ENCODE measurements at places on chromosomes 7 and 10. TPM values are rescaled to one million over a fixed set of nuclear protein-coding genes. Genes with fewer than 3 reads are reported as not detected.

GRCh38 chr10:46079831-46080585 is 33.9 kb upstream of the MSMB start:
- DNase-seq = no peak

DNA sequence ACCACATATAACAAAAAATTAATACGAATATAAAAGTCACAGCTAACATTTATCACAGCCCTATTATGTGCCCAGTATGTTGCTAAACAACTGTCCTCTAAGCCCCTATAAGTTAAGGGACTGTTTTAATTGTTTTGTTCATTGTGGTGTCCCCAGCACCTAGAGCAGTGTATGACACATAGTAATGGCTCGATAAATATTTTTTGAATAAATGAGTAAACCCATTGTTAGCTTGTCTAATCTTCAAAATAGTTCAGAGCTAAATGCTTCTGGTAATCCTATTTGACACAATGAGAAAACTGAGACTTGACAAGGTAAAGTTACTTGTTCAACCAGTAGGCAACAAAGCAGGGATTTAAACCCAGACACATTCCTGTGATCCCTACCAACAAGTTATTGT is 78.4 kb upstream of the NEUROD6 start:
- DNase-seq = no peak

GRCh38 chr7:102434039-102434486 is 688 bp downstream of the ORAI2 start:
- peak; percentile 33 for DNase-seq

- no peak for DNase-seq
Measured at GRCh38 chr10:4061441-4061951, 276.5 kb upstream of the KLF6 start.

- no peak for DNase-seq
Measured at GRCh38 chr10:128803790-128804189, 663.3 kb upstream of the MGMT start.

DNA sequence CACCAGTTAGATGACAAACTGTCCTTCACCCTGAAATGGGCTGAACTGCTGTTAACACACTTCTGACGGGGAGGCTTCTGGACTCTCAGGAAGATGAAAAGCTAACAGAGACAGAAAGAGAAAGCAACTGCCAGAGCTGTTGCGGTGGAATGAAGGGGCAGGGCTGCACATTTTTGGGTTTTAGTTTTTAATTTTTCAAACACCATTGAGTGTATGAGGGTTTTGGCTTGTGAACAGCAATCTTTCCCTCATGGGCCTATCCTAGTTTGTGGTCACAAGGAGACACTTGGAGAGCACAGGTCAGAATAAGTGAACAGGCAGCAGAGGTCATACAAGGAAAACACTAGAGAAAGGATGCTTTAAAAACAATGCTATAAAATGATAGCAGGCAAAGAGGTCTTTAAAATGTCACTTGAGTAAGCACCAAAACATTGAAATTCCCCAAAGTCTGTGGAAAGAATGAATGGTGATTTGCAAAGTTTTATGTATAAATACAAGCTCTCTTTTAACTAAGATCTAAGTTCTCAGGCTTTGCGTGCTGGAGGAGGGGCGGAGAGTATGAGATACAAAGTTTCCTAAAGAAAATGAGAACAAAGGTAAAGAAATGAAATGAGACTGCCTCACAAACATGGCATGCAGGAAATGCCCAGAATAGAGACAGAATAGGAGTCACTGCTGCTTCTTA is 101.4 kb upstream of the GLI3 start:
- DNase-seq = peak; percentile 43

DNA sequence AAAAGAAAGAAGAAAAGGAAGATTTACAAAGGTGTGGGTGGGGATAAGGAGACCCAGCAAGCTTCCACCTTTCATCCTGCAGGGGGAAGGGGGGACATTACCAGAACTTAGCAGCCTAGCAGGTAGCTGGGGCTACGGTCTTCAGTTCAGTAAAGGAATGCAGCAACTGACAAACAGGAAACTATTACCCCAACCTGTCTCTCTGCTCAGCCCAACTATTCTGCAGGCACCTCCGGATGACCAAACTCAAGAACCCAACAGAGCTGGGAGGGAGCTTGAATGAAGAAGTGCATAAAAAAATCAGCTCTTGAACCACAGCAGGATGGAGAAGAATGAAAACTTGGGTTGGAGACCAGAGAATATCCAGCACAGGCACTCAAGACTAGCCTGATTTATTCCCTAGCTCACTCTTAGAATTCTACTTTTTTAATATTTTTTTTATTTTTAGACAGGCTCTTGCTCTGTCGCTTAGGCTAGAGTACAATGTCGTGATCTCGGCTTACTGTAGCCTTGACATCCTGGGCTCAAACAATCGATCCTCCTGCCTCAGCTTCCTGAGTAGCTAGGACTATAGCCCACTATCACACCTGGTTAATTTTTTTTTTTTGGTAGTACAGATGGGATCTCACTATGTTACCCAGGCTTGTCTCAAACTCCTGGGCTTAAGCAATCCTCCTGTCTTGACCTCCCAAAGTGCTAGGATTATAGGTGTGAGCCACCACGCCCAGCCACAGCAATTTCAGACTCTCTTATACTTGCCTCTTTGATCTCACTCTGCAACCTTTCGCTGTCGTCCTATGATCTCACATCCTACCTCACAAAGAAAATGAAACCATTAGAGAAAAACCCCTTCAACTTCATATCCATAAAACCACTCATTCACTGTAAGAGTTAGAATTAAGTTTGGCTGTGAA is 18.5 kb upstream of the C10orf67 start:
- no peak for DNase-seq

- no peak for DNase-seq
Measured at GRCh38 chr7:17069146-17069545, 187.4 kb upstream of the AGR3 start.

- peak; percentile 84 for DNase-seq
Measured at GRCh38 chr10:29857843-29858701, 201.3 kb downstream of the JCAD start.

DNA sequence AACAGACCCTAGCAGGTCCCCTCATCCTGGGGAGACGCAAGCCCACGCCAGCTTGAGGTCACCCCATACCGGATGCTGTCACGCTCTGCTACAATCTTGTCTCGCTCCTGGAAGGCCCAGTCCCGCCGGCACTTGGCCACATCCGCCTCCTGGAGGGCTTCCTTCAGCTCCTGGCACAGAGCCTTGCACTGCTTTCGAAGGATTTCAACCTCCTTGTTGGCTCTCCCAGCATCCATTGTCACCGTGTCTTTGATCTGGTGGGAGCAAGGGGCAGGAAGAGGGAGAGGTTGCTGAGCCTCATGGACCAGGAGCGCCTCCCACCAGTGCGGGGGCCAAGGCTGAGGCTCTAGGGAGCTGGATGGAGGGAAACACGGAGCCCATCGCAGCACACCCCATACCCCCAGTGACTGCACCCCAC is 90.9 kb downstream of the DLG5 start:
- DNase-seq = peak; percentile 48

DNA sequence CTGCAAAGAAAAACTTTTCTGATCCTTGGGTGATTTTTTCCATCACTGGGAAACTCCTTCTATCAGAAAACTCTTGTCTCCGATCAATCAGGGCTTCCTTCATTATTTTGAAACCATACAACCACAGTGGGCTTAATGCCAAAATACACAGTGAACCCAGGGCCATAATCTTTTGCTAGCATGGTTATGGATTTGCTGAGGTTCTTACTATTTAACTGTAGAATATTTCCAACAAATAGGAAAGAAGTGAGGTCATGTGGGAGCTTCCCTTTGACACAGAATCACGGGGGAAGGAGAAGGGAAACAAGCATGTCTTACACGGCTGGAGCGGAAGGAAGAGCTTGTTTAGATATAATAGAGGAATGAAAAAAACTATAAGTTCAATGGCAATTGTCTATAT is 1241.7 kb downstream of the REEP3 start:
- DNase-seq = no peak

- no peak for DNase-seq
Measured at GRCh38 chr10:43694526-43694925, 45.8 kb upstream of the ZNF32 start.

DNA sequence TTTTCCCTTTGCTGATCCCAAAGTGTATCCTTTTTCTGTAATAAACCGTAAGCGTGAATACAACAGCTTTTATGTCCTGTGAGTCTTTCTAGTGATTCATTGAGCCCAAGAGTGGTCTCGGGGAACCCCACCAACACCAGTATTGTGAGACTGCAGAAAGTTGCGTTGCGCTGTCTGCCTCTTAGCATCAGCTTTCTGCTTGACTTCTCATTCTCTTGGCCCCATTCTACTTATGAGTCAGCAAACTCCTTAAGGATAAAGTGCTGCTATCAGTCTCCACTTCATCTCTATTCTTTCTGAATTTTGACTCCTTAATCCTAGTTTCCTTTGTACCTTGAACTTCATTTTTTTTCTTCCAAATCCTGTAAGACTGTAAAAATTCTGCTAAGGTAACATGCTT is 184.3 kb upstream of the MBL2 start:
- no peak for DNase-seq

DNA sequence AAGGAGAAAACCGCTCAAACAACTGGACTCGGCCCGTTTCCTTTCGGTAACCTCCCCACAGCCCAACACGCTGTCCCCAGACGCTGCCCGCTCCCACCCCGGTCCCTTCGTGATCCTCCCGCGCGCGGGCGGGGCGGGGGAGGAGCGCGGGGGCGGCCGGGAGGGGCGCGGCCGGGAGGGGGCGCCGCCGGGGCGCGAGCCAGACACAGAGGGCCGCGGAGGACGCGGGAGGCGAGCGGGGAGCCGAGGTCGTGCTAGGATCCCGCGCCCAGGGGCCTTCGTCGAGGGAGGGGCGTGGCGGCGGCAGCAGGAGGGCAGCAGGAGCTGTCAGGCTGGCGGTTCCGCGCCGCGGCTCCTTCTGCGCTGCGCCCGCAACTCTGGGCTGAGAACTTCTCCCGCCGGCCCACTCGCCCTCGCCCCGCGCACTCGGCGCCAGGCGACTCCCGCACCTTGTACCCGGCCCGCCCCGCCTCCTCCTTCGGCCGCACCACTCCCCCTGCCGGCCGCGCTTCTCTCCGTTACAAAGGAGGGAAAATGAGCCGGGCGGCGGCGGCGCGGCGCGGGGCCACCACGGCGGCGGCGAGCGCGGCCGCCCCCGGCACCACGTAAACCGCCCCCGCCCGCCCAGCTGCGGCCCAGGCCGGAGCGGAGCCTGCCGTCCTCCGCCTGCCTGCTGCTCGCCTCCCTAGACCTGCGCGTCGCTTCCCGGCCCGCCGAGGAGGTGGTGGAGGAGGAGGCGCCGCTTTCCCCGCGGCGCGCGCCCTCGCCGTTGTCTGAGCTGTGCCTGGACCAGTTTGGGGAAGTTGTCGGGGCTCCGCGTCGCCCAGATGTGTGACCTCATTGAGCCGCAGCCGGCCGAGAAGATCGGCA is at the start of gene CDK14:
Gene CDK14 (plus strand): TSS at position 521 of the 870 bp plus-strand sequence. CDS start 307 bp downstream, at position 828.
- peak; percentile 89 for DNase-seq

GRCh38 chr7:121384265-121384664 is 11.8 kb downstream of the FAM3C start:
- no peak for DNase-seq

- DNase-seq = no peak
Measured at GRCh38 chr7:2042650-2043049, 190.1 kb downstream of the MAD1L1 start.

GRCh38 chr7:114806590-114807162 is 115.2 kb upstream of the MDFIC start:
- peak; percentile 19 for DNase-seq

- no peak for DNase-seq
Measured at GRCh38 chr7:34385384-34385783, 272.6 kb upstream of the NPSR1 start.

GRCh38 chr10:109987452-109988211 is 20.2 kb upstream of the ADD3 start:
- DNase-seq = peak; percentile 88

DNA sequence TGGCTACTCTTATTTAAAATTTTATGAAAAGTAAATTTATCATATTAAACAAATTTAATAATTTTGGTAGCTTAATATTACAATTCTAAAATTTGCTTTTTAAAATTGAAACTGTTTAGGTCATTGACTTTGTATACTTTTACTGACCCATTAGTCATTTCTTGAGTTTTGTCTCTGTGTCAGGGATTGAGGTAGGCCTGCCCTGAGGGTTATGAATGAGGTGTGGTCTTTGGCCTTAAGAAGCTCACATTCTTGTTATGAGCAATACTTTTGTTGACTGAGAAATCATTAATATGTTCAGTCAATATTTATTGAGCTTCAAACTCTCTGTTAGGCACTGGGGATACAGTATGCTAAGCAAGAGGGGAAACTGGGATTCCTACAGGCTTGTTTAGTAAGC is 47.0 kb upstream of the RPA3 start:
- no peak for DNase-seq

GRCh38 chr7:111038185-111038584 is 52.7 kb upstream of the LRRN3 start:
- no peak for DNase-seq

DNA sequence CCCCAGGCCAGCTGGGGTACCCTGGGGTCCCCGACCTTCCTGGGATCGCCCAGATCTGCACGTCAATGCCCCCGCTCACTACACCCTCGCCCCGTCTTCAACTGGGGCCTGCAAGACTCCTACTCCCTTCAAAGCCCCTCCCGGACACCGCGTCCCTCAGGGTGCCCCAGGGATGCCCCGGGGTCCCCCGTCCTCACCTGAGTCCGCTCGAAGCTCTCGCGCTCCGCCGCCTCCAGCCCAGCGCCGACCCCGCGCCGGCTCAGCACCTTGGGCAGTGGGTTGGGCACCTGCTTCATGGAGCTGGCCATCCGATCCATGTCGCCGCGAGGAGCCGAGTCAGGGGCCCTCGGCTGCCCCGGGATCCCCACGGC is at the start of gene HIP1:
Gene HIP1 (minus strand): TSS at position 338 of the 371 bp plus-strand sequence. CDS start 21 bp downstream, at position 317.
- DNase-seq = no peak

- peak; percentile 29 for DNase-seq
Measured at GRCh38 chr7:151814400-151815009, 62.4 kb downstream of the PRKAG2 start.

STX1A gene
- total RNA-seq = 10.4 TPM

Data from muscle of leg (tissue), 16 donors.